ENCODE measurements at places on chromosomes 1 and 21.

DNA sequence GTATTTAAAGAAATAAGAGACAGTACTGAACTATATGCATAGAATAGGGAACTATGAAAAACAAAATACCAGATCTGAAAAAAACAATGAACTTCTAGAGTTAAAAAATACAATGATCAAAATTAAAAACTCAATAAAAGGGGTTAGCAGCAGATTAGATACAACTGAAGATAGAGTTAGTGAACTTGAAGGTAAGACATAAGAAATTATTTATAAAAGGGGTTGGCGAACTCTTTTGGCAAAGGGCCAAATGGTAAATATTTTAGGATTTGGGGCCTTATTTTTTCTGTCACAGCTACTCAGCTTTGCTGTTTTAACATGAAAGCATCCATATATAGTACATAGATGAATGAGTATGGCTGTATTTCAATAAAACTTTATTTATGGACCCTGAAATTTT, 111.4 kb downstream of the ST3GAL3 start:
- no peak for DNase-seq

GRCh38 chr1:44436401-44437106, 31.5 kb downstream of the RNF220 start:
- DNase-seq: no peak

GRCh38 chr21:14308234-14308633, 74.7 kb downstream of the HSPA13 start:
- DNase-seq: no peak

- DNase-seq: no peak
These were observed 88.3 kb downstream of the SMYD3 start for GRCh38 chr1:246418565-246419312.

- DNase-seq: no peak
These were observed 308.2 kb downstream of the BRINP3 start for GRCh38 chr1:190169311-190170067.

DNA sequence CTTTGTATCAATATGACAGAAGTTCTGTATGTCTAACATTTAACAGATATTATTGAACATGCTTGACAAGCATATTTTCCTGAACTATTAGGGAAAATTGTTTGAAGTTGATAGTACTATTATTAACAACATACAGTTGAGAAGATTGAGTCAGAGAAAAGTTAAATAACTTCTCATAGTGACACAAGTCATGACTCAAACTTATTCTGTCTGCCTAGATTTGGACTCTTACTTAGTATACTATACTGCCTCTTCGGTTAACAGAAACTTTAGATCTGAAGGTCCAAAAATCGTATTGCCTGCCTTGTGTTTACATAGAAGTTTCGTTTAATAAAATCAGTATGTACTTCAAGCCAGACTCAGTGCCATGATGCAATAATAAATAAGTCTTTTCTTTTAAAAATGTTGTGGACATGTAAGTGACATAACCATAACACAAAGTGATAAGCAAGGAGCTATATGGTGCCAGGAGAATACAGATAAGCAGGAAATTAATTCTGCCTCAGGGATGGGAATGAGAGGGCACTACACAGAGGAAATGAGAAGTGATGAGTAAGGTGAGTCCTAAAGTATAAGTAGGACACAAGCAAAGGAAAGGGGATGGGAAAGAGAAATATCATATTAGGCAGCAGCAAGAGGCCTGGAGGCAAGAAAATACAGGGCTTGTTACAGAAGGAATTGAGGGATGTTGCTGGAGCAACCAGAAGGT, 48.1 kb downstream of the LHX9 start:
- no peak for DNase-seq

DNA sequence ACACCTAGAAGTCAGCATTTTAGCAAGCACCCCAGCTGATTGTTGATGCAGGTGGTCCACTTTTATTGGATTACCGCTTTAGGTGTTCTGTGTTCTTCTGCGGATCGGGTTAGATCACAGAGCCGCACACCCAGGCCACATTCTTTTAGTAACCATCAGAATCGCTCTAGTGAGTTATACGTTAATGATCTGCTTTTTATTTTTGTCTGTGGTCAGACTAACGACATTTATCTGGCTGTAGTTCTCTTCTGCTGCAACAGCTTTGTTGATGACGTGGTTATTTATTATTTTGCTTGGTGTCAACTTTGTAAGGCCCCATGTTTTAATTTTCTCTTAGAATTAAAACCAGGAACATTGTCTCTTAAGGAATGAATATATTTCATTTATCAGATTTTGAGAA, 18.2 kb downstream of the SCCPDH start:
- DNase-seq: no peak

DNA sequence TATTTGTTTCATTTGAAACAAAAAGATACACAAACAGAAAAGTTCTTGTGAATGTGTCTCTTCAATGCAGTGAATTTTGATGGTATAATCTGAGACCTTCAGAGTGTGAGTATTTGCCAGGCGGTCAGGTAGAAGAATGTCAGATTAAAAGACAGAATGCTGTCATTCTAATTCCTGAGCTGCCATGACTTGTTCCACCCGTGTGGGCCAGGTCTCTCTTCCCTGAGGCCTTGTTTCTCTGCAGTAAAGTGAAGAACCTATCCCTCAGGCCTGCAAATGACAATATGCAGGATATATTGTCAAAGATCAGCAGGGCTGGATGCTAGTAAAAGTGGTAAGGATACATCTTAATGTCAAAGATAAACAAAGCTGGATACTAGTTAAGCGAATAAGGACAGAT, 111.4 kb downstream of the ZP4 start:
- no peak for DNase-seq

DNA sequence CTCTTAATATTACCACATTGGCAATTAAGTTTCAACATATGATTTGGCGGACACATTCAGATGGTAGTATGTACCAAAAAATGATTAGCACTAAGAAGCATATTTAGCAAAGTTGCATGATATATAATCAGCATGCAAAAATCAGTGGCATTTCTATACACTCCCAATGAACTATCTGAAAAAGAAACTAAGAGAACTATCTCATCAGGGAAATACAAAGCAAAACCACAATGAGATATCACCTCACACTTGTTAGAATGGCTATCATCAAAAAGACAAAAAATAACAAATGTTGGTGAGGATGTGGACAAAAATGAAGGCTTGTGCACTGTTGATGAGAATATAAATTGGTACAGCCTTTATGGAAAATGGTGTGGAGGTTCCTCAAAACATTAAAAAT, 31.4 kb upstream of the DENND1B start:
- no peak for DNase-seq

GRCh38 chr1:115593365-115594259, 48.2 kb upstream of the VANGL1 start:
- no peak for DNase-seq

DNA sequence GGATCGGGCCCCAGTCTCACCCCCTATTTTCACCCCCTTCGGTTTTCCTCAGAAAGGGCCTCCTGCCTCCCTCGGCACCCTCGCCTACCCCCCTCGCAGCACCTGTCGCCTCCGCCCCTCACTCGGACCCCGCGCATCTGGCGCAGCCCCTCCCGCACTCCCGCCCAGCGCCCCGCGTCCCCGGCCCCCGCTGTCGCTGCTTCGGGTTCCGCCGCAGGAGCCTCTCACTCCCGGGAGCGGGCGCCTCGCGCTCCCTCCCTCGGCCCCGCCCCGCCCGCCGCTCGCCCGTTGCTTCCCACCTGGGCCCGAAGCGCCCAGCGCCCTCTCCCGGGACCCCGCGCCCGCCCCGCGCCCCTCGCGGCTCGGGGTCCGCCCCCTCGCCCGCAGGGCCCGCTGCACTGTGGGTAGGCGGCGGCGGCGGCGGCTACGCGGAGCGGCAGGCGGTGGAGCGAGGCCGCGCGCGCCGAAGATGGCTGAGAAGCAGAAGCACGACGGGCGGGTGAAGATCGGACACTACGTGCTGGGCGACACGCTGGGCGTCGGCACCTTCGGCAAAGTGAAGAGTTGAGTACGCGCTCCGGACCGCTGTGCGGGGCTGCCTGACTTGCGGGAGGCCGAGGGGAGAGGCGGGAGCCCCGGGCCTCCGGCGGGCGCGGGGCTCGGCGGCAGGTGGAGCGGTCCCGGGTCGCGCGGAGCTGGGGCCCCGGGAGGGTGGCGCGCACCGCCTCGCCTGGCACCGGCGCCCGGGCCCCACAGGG, at the start of gene PRKAA2:
PRKAA2 (plus strand) TSS at position 396 of the 758 bp plus-strand sequence; CDS start at position 470, 74 bp downstream.
- DNase-seq: no peak

- no peak for DNase-seq
These were observed 7.8 kb downstream of the RNF2 start for GRCh38 chr1:185053204-185053603.

- DNase-seq: no peak
These were observed 36.9 kb upstream of the C1orf105 start for GRCh38 chr1:172383536-172383935.

DNA sequence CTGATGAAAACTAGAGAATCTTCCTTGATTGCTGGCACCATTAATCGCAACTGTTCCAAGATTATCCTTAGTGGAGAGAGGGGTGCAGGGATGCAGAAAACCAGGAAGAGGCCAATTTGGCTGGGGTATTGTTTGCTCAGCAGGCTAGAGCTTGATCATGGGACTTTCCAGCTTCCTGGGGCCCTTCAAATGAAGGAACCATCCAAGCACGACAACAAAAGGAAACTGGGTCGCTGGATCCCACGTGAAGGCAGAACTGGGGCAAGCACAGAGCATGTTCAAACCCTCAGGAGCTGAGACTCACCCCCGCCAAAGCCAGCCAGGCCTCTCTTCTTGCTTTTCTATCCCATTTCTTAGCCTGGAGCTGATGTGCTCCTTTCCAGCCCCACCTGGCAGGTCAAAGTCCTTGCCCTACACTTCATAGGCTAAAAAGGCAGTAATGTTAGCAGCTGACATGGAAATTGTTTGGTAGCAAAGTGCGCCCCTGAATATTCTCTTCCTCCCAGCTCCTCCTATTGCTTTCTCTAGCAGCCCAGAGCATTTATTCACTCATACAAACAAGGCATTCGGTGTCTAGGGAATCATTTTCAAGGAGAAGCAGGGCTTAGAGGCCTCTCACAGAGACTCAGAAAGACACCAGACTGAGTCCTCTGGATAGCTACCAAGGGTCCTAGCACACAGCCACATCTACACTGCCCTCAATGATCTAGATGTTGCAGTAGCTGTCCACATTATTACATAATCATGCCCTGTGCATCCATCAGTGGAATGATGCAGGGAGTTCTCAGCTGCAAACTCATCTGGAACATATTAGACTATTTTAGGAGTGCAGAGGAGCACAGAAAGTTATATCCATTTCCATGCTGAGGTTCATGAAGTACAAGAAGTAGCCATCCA, 11.5 kb downstream of the KCNA2 start:
- no peak for DNase-seq

DNA sequence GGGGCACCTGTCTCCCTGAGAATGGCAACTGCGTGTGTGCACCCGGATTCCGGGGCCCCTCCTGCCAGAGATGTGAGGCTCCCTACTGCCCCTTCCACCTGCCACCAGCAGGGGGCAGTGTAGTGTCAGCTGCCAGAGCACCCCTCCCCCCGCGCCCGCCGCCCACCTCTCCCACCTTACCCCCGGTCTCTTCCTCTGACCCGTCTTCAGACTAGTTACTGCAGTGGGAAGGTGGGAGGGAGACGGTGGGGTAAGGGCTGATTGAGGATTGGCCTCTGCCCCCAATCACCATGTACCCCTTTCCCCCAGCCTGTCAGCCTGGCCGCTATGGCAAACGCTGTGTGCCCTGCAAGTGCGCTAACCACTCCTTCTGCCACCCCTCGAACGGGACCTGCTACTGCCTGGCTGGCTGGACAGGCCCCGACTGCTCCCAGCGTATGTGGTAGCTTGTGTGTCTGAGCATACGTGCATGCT, 10.1 kb upstream of the LRRC71 start:
- no peak for DNase-seq

- DNase-seq: no peak
These were observed 33.5 kb downstream of the SYF2 start for GRCh38 chr1:25198663-25199252.

DNA sequence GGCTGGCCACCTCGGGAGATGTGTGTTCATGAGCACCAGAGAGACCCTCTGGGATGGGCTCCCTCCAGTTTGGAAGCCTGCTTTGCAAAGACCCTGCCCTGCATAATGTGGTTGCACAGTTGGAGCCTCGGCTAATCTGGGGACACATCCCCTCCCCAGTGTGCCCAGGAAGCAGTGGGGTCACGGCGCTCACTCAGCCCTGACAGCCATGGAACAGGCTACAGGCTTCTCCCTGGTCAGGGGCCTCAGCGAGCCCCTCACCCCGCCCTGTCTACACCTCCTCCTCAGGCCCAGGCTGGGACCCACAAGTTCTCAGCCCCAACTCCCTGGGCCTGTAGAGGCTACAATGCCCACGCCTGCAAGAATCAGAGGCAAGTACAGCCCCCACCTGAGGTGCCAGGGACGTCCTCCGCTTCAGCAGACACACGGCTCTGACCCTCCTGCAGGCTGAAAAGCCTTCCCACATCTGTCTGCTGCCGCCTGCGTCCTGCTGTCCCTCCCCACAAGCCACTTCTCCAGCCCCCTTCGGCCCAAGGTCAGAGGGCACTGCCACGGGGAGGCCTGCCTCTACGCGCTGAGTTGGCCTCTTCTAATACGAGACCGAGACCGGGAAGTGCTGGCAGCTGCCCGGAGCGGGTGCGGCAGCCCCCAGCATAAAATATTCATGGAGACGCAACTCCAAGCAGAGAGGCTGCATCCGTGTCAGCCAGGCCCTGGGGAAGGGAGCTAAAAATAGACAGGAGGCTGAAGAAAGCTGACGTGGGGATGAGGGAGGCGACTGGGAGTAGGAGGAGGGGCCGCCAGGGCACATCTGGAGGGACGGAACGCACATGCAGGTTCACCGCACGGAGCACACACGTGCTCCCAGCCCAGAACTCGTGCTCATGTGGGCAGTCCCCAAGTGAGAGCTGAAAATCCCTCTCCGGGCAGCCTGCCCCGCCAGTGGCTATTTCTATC, 15.2 kb upstream of the GPR153 start:
- DNase-seq: no peak

DNA sequence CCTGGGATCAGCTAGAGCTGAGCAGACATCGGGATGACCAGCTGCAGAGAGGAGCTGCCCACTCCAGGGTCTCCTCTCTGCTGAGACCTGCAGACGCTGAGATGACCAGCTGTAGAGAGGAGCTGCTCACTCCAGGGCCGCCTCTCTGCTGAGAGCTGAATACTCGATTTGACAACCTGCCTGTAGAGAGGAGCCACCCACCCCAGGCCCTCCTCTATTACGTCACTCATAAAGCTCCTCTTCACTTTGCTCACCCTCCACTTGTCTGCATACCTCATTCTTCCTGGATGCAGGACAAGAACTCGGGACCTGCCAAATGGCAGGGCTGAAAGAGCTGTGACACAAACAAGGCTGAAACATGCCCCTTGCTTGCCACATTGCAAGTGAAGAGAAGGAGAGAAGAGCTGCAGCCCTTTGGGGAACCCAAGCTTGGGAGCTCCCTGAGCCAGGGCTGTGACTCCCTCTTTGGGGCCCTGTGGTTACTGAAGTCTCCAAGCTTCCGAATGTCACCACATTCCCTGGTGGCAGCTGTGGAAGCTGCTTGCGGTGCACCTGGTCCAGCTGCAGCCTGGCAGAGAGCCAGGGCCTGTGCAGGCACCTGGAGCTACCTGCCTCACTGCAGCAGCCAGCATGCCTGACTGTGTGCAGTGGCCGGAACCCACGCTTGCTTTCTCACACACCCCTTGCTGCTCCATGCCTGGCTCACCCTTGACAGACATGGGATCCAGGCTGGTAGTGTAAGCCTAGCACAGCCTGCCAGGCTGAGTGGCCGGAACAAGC, 59.6 kb downstream of the CC2D1B start:
- DNase-seq: no peak

Measured in CD4-positive, alpha-beta T cell treated with Interleukin-15 for 1 hour (primary cell).